Inflammatory macrophage treated with lipopolysaccharide for 1 hour (primary cell): ENCODE measurements at places on chromosomes 2 and 18.

DNA sequence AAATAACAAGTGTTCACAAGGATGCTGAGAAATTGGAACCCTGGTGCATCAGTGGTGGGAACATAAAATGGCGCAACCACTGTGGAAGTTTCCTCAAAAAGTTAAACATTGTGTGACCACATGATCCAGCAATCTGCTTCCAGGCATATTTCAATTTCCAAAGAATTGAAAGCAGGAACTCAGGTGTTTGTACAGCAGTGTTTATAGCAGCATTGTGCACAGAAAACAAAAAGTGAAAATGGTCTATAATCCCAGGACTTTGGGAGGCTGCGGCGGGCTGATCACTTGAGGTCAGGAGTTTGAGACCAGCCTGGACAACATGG is 38.6 kb upstream of the MYCN start:
- DNase-seq = no peak

- no peak for DNase-seq
Observed at GRCh38 chr2:69007603-69008002, 5.4 kb upstream of the ANTXR1 start.

DNA sequence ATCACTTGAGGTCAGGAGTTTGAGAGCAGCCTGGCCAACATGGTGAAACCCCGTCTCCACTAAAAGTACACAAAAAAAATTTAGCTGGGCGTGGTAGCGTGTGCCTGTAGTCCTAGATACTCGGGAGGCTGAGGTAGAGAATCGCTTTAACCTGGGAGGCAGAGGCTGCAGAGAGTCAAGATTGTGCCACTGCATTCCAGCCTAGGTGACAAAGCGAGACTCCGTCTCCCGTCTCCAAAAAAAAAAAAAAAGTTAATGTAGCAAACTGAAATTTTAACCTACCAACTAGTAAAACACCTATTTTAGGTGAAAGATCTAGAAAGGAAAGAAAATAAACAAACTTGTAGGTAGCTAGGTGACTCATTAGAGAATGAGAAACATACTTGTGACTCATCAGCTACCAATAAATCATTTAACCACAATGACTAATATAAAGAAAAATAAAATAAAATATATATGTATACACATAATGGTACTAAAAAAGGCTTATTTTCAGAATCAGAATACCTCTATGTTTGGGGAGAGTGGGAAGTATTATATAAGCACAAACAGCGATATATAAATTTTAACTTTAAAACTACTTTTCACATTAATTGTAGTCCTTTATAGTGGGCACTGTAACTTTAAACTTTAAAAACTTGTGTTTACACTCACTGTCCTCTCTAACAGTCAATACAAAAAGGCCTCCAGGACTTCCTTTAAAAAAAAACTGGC is 36.6 kb downstream of the DARS1 start:
- no peak for DNase-seq

GRCh38 chr18:36536426-36536825 is 238.9 kb downstream of the FHOD3 start:
- no peak for DNase-seq

DNA sequence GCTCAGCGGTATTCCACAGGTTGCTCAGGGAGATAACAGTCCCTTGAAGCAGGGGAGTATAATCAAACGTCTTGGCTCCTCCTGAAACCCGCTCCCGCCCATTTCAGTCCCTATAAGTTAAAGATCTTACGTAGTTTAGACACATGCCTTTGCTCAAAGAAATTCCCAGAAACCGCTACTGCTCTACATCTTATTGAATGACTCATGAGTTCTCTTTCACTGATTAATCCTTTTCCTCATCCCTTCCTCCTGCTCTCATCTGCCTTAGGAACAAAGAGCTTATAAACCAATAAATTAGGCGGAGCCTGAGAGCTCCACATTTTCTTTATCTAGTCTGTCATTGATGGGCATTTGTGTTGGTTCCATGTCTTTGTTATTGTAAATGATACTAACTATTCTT is 4.2 kb upstream of the SERPINB4 start:
- no peak for DNase-seq

DNA sequence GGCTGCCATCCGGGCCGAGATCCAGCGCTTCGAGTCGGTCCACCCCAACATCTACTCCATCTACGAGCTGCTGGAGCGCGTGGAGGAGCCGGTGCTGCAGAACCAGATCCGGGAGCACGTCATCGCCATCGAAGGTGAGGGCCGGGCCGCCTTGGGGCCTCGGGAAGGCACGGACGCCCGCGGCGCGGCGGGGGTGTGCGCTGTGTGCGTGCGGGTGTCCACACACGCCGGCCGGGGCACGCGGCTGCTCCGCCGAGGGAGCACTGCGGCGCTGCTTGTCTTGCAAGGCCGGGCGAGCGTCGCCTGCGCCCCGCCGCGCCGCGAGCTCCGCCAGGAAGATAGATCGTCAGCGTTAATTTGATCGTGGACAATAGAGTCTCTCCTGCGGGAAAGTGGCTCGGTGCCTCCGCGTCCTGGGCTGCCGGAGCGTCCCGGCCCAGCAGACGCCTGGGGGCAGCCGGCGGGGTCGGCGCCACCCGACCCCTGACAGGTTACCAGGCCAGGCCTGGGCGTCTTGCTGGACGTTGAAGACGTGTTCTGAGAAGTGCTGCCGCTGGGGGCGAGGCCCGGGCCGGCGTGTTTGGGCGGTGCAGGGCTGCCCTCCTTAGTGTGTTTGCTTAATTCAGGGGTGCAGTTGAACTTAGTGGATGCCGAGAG is 1.0 kb downstream of the AGAP1 start:
- DNase-seq = no peak

DNA sequence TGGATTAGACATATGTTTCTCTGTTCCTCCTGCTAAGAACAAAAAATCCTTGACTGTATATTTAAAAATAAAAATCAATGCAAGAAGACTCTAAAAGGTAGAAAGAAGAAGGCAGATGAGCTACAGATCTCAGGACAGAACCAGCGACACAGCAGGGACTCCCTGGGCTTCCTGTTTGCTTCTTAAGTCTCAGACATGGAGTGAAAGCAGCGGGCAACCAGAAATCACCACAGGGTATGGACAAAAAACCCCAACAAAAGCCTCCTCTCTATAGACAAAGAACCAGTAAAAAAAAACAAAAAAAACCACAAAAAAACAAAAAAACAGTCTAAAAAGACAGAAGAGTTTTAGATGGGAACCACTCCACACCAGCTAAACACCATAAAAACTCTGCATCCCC is 971.0 kb upstream of the GYPC start:
- DNase-seq = no peak

- DNase-seq = no peak
Observed at GRCh38 chr2:234771980-234772732, 179.7 kb upstream of the SH3BP4 start.
